Activated naive CD4-positive, alpha-beta T cell treated with Interleukin-2 at 50 U/mL for 16 hours (primary cell): ENCODE measurements at places on chromosomes 2 and 18.

GRCh38 chr2:128368437-128369107 is 49.9 kb upstream of the HS6ST1 start:
- no peak for DNase-seq

DNA sequence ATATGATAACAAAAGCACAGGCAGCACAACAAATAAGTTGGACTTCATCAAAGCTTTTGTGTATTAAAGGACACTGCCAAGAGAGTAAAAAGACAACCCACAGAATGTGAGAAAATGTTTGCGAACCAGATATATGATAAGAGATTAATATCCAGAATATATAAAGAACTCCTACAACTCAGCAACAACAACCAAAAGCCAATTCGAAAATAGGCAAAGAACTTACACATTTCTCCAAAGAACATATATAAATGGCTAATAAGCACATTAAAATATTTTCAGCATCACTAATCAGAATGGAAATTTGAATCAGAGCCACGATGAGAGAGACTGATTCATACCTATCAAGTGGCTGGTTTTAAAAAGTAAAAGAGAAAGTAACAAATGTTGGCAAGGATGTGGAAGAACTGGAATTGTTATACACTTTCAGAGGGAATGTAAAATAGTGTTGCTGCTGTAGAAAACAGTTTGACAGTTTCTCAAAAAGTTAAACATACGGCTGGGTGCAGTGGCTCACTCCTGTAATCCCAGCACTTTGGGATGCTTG is 25.2 kb downstream of the EPB41L5 start:
- DNase-seq: no peak

DNA sequence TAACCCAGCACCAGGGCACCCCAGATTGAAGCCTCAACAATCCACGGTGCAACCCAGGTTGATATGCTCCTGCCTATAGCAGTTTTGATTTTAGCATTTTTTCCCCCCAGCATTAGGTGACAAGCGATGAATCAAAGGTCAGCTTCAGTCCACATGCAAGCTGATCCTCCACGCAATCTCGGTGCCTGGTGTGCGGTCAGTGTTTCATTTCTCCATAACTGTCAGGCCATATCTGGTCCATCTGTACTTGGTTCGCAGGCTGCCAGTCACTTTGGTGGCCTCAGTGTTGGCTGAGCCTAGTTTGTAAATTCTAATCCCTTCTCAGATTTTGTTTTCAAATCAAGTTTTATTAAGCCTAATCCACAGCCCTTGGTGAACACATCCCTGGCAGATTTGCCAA is 30.2 kb downstream of the KCNG3 start:
- no peak for DNase-seq

- no peak for DNase-seq
These were observed 14.5 kb upstream of the CPLX4 start for GRCh38 chr18:59332986-59333385.

- no peak for DNase-seq
These were observed at the start of gene PROKR1 for GRCh38 chr2:68643011-68643873. PROKR1 (plus strand) TSS chr2:68643579; CDS start chr2:68645822, 2,243 bp downstream.

- no peak for DNase-seq
These were observed 31.4 kb downstream of the ATOH8 start for GRCh38 chr2:85785027-85785822.

DNA sequence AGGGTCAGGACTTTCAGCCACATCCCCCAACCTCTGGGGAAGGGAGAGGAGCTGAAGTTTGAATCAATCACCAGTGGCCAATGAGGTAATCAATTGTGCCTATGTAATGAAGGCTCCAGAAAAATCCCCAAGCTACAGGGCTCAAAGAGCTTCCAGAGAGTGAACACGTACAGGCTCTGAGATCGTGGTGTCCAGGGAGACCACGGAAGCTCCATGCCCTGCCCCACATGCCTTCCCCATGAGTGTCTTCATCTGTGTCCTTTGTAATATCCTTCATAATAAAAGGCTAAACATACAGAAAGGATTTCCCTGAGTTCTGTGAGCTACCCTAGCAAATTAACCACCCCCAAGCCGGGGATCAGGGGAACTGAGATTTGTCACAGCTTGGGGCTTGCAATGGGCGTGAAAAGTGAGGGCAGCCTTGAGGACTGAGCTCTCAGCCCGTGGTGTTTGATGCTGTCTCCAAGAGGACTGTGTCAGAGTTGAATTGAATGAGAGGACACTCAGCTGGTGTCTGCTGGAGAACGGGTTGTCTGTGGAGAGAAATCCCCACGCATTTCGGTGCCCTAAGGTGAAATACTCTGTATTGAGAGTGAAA is 25.5 kb upstream of the TUBB6 start:
- DNase-seq: no peak

GRCh38 chr2:99811544-99811943 is 321.7 kb upstream of the REV1 start:
- DNase-seq: no peak

DNA sequence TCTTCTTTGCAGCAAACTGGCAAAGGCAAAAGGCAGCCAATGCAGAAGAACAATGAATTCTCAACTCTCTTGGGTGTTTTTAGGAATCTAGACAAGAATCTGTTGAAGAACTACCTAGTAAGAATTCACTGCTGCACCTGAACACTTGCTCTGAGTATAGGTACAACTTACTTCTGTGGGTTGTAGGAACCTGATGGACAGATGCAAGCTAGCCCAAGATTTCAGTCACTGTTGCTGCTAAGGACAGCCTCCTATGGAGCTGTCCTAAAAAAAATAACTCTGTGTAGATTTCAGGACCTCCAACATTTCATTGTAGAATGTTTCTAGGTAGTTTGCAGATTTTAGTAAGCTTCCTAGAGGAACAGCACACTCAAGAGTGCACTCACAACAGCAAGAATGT is 363.5 kb downstream of the CBLN2 start:
- DNase-seq: no peak

DNA sequence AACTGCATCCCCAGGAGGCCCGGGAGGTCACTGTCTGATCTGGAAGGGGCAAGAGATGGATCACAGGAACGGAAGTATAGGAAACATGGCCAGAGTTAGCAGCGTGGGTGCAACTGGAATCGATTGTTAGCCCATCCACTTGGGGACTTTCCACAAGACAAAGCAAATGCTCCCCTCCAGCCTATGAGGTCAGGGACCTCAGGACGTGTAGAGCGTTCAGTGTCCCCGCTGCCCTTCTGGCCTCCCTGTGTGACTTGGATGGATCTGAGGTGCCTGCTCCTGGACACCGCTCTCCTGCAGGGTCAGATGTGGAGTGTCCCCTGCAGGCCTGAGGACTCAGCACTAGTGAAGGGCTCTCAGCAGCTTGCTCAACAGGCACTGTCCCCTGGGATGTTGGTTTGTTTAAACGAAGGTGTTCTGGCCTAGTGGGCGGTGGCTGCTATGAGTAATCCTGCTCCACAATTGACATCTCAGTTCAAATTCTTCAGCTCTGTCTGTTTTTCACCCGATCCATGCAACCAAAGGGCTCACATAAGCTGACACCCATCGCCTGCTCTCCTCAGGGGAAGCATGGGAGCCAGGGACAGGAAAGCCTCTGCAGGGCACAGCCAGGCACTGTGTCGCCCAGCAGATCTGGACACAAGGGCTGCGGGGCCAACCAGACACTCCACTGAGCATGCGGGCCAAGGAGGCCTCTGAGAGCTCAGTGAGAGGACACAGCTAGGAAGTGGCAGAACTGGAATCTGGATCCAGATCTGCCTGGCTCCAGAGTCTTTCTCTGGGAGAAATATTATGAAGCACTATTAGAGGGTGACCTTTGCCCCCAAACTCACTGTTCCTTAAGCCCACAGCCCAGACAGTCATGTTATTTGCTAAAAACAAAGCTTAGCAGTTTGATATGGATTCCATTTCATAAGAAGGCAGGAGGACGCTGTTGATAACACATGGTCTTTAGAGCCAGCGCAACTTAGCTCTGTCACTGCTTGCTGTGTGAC is 78.5 kb downstream of the RHOB start:
- no peak for DNase-seq

GRCh38 chr18:60259052-60259681 is 113.4 kb downstream of the MC4R start:
- DNase-seq: no peak

DNA sequence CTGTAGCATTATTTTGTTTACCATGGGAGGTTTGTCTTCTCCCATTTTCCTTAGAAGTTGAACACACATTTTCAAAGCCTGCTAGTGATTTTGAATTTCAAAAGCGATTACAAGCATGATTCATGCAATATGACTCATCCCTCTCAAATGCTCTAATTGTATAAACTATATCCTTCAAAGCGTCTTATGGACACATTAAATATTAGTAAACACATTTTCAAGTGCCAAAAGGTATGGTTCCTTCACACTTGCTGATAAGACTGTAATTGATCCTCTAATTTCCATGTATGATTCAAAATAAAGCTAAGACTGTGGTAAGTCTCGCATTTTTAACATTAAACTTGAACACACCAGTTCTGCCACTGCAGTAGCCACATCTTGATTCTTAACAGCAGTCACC is 512.9 kb downstream of the LRRTM4 start:
- DNase-seq: no peak

- DNase-seq: no peak
These were observed 3.7 kb upstream of the AQP12A start for GRCh38 chr2:240687741-240688552.

- DNase-seq: no peak
These were observed 35.1 kb downstream of the DCAF17 start for GRCh38 chr2:171469176-171469575.

DNA sequence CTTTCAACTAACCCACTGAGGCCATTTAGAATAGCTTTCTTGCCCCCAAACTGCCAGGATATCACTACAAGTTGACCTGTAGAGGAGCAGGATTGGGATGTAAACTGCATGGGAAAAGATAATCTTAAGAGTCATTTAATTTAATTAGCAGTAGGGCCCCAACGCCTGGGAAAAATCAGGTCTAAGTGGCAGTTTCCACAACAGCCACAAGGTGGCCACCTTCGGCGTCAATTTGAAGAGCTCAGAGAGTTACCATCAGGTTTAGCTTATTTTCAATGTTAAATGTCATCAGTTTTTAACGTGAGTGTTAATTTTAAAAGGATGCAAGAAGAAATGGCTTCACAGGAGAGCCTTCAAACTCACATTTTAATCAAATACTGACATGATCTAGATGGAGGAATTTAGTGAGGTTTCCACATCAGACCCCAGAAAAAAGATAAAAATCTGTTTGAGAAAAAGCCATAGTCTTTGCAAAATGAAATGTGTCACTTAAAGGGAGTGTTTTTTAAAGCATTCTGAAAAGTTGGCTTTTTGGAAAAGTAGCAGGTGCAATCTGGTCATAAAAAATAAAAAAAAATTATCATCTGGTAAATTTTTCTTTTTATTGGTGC is 77.3 kb upstream of the UPP2 start:
- peak; percentile 61 for DNase-seq

GRCh38 chr2:54403512-54404238 is 52.5 kb upstream of the SPTBN1 start:
- no peak for DNase-seq

- no peak for DNase-seq
These were observed 17.7 kb downstream of the ITGB1BP1 start for GRCh38 chr2:9405636-9406035.

- DNase-seq: no peak
These were observed 225.5 kb downstream of the DYM start for GRCh38 chr18:49234984-49235383.

DNA sequence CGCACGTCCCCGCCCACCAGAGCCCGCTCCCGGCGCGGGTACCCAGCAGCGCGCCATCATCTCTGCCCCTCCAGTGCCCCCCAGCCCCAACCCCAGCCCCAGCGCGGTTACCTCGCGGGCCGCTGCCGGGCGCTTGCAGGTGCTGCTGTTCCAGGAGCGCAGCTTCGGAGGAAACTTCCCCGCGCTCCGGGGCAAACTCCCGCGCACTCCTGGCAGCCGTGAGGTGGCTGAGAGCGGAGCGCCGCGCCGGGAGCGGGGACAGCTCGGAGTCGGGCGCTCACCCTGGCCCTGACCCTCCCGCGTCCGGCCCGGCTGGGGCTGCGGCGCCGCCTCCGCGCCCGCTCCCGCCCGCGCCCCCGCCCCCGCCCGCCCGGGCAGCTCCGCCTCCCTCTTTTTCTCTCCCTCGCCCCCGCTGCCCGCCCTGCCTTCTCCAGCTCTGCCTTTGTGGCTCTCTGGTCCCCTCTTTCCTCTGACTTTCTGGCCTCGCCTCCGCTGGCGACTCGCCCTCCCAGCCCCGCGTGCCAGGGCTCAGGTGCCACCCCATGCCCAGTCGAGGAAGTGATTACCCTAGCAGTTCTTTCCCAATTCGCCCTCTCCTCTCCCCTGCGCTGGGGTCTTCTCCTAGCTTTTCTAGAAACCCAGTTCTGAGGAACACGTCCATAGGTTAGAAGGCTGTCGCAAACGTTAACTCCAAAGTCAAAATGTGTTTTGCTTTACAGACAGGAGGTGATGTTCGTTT is at the start of gene CHST9:
CHST9 (minus strand) TSS at position 284 of the 739 bp plus-strand sequence. CDS start 42,499 bp downstream, outside the sequence.
- no peak for DNase-seq

DNA sequence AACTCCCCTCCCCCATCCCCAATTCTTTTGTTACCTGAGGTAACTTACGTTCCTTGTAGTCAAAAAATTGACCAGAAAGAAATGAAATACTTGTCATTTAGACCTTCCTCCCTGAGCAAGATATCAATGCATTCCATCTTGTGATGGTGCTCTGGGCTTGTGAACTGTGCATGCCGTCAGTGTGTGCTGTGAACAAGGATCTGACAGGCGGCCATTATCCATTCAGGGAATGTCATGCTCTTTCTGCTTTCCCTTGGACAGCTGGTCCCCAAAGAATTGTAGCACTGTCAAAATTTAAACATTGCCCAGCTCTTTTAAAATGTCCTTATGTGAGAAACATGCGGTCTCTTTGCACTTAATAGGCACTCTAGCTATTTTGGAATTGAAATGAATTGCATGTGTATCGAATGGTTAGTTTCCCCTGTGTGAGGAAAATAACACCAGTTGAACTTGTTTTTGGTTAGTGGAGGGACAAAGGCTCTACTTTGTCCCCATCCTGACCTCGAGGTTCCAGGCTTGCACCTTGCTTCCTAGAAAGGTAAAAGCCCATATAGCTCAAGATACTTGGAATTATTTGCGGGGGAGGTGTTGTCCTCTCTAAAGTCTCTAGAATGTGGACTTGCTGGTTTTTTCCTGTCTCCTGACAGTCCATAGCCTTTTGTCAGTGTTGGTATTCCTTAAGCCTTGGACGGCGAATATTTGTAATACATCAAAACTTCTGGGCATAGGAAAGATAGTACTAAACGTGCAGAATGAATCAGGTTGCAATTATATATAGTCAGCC is 350.9 kb downstream of the NUP35 start:
- no peak for DNase-seq

- DNase-seq: peak; percentile 19
These were observed 303.6 kb upstream of the ID2 start for GRCh38 chr2:8378016-8378810.

GRCh38 chr2:234917211-234917975 is 34.4 kb upstream of the SH3BP4 start:
- DNase-seq: no peak

- no peak for DNase-seq
These were observed 97.3 kb downstream of the MMADHC start for GRCh38 chr2:149490296-149490695.

GRCh38 chr2:974502-974901 is 23.9 kb downstream of the SNTG2 start:
- DNase-seq: no peak

DNA sequence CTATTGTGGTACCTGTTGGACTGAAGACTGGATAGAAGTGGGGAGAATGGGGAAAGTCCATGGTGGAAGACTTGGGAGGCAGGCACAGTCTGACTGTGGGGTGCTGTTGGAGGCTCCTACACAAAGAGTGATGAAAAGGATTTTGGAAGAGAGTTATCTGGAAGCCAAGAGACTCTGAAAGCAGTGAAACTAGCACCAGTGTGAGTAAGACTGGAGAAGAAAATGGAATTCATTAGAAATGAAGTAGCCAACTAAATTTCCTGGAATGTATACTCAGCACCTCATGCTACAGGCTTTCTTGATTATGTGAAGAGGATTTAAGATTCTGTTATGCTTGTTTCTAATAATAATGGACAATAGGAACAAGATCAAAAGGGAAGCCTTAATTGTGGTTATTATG is 27.7 kb downstream of the ELP2 start:
- DNase-seq: no peak
